NCI-H460 (cell line): ENCODE measurements at places on chromosomes 13 and 19. TPM values are rescaled to one million over a fixed set of nuclear protein-coding genes. Genes with fewer than 3 reads are reported as not detected.

DNA sequence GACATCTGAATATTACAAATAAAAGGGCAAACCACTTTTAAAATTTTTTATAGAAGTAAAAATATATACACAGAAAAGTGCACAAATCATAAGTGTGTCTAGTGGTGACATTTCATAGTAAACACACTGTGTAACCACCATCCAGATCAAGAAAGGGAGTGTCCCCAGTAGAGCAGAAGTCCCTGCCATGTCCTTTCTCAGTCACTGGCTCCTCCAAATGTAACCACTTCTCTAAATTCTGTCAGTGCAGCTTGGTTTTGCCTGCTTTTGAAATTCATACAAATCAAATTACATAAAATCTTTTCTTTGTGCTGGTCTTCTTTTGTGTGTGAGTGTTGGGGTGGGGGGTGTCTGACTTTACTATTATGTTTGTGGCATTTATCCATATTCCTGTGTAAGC is 116.5 kb downstream of the RBM26 start:
- DNase-seq: no peak

The ZNF285 gene
- 0.17 TPM in 1 of 2 replicates, not detected in the other for total RNA-seq

GRCh38 chr13:74114641-74115040 is 19.6 kb downstream of the KLF12 start:
- no peak for DNase-seq

DNA sequence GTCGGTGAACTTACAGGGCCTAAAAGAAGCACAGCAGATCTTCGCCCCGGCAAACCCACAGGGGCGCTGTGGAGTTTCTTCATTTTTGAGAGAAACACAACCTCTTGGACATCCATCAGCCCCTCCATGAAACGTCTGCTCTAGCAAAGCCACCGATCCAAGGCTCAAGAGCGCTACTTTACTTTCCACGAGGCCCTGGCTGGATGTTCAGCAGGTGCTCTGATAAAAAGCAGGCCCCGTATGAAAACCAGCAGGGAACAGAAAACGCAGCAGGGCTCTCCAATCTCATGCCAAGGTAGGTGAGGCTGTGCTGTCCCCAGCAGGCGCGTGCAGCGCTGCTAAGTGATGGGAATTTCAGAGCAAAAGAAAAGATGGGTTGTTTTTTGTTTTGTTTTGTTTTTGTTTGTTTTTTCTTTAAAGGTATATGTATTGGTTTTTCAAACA is 86.7 kb downstream of the IRS2 start:
- DNase-seq: no peak

- no peak for DNase-seq
Observed at GRCh38 chr13:73341748-73342147, 282.9 kb downstream of the KLF5 start.

The RAB20 gene
- total RNA-seq: 88.6 and 92.0 TPM in 2 replicates

- no peak for DNase-seq
Observed at GRCh38 chr19:41711376-41712261, 3.2 kb downstream of the CEACAM5 start.

GRCh38 chr19:55599842-55600661 is at the start of gene ZNF524:
Gene ZNF524 (plus strand): TSS chr19:55600288. CDS start chr19:55602113, 1,825 bp downstream.
- peak; percentile 77 for DNase-seq
